Mesenchymal stem cell (in vitro differentiated cells and primary cell): ENCODE measurements at places on chromosomes 7 and 10.

- peak overlapping the region; percentile 52 for H3K4me3 ChIP-seq
- peaks cover 45% of the 10 kb centered on the region for H3K27me3 ChIP-seq
- H3K4me1 ChIP-seq = peaks cover 18% of the 10 kb centered on the region
- peak; percentile 43 for DNase-seq
These were observed 594 bp downstream of the CNNM1 start for GRCh38 chr10:99329554-99330346.

DNA sequence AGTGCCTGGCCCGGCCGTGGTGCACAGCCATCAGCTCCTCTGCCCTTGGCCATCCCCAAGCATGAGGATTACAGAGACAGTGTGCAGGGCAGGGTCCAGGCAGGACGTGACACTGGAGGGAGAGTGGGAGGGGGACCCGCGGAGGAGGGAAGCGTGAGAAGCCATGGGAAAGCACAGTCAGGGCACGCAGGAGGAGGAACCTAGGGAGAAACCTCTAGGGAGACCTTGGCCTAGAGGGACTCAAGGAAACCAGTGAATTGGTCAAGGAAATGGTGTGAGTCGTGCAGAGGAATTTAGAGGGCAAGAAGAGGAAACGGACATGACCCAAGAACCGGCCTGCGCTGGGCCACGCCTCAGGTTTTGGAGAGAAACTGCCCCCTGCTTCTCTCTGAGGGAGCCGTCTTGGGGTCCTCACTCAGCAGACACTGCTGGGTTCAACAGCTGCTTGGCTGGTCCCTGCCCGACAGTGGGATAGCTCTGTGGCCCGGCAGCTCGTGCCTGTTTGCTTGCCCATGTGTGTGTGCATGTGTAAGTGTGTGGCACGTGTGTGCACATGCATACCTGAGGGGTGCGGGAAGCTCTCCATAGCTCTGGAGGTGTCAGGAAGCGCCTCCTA, 3.2 kb downstream of the OPN4 start:
- H3K4me1 ChIP-seq = peaks cover 9% of the 10 kb centered on the region
- peaks cover 25% of the 10 kb centered on the region for H3K27me3 ChIP-seq
- H3K36me3 ChIP-seq = no peaks in the 10 kb centered on the region
- H3K27ac ChIP-seq = no peak overlapping the region

DNA sequence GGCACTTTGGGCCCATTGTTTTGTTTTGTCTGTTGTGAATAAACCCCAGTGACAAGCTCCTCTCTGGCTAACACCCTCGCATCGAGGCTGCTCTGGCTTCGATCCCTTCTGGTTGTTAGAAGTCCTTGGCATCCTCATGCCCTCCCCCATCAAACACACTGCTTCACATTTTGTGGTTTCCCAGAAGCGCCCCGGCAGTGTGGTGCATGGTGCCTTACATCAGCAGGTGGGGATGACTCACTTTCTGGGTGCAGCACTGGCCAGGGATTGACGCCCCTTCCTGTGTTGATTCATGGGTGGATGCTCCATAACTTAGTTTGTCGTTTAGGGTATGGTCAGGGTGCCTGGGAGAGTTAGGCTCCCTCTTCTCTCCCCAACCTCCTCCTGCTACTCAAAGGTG, 51.4 kb downstream of the PLPP4 start:
- no peaks in the 10 kb centered on the region for H3K36me3 ChIP-seq
- peak; percentile 12 for DNase-seq
- H3K27me3 ChIP-seq = no peaks in the 10 kb centered on the region
- no peak overlapping the region for H3K4me3 ChIP-seq
- no peak overlapping the region for H3K27ac ChIP-seq

DNA sequence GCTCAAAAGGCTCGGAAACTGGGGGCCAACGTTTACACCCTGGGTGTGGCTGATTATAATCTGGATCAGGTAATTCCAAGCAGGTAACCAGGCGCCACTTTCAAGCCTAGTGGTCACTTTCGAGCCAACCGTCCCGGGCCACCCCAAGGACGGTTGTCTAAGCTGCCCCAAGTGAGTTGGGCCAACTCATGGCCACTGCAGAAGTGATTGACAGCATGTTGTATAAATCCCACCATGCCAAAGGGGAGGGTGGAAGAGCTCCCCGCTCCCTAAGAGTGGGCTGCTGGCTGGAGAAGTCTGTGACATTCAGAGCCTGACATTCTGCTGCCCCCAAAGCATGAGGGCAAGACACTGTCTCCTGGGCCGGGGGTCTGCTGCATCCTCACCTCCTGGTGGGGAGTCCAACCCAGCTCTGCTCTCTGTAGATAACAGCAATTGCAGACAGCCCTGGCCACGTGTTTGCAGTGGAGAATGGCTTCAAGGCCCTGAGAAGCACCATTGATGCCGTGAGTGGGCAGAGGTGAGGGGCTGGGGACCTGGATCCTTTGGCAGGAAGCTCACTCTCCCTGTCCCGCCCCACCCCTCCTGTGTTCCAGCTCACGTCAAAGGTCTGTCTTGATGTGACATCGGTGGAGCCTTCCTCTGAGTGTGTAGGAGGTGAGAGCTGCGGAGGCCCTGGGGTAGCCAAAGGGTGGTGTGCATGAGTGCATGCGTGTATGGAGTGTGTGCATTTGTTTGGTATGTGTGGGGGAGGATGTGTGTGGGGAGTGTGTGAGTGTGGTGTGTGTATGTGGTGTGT, 10.8 kb downstream of the ANTXRL start:
- no peak overlapping the region for H3K27ac ChIP-seq
- no peak overlapping the region for H3K4me3 ChIP-seq
- no peaks in the 10 kb centered on the region for H3K36me3 ChIP-seq
- H3K27me3 ChIP-seq = peaks cover 18% of the 10 kb centered on the region

GRCh38 chr10:46517541-46517940, 38.9 kb downstream of the GPRIN2 start:
- no peaks in the 10 kb centered on the region for H3K27me3 ChIP-seq
- no peak overlapping the region for H3K27ac ChIP-seq
- H3K4me1 ChIP-seq = peaks cover 4% of the 10 kb centered on the region
- DNase-seq = no peak

GRCh38 chr7:100211342-100211780, 8.4 kb upstream of the PVRIG start:
- H3K4me3 ChIP-seq = no peak overlapping the region
- H3K27ac ChIP-seq = no peak overlapping the region
- no peak for DNase-seq
- peaks cover 51% of the 10 kb centered on the region for H3K27me3 ChIP-seq
- H3K36me3 ChIP-seq = no peaks in the 10 kb centered on the region

GRCh38 chr7:92134271-92135051, at the start of gene CYP51A1:
CYP51A1 (minus strand) TSS chr7:92134477; CDS start chr7:92134364, 113 bp downstream.
- no peaks in the 10 kb centered on the region for H3K27me3 ChIP-seq
- H3K4me3 ChIP-seq = peak within 1 kb of the TSS; percentile 94
- H3K27ac ChIP-seq = peak within 1 kb of the TSS; percentile 97
- DNase-seq = peak; percentile 95
- H3K36me3 ChIP-seq = peaks cover 22% of the 10 kb centered on the region

DNA sequence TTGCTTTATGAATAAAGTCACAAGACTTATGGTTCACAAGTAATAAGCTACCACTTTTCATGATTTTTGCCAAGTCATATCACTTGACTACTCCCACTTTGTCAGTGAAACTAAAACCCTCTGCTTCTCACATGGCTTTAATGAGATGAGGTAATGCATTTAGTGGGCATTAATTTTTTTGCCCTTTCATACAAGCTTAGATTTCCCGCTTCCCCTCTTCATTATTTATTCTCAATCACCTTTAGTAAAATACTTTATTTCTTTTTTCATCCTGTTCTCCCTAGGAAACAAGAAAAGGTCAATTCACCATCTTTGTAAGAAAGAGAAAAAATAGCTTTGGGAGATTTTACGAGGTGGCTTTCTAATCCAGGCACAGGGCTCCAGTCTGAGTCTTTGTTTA, 109.6 kb upstream of the STARD3NL start:
- H3K4me3 ChIP-seq = no peak overlapping the region
- no peaks in the 10 kb centered on the region for H3K4me1 ChIP-seq
- no peaks in the 10 kb centered on the region for H3K36me3 ChIP-seq
- H3K27ac ChIP-seq = no peak overlapping the region

GRCh38 chr10:80555415-80555814, 17.7 kb downstream of the SH2D4B start:
- H3K27me3 ChIP-seq = peaks cover 18% of the 10 kb centered on the region
- peaks cover 4% of the 10 kb centered on the region for H3K4me1 ChIP-seq
- H3K27ac ChIP-seq = no peak overlapping the region
- no peak overlapping the region for H3K4me3 ChIP-seq
- no peaks in the 10 kb centered on the region for H3K36me3 ChIP-seq

GRCh38 chr10:36089790-36090440, 447.8 kb upstream of the FZD8 start:
- H3K27me3 ChIP-seq = no peaks in the 10 kb centered on the region
- no peak overlapping the region for H3K27ac ChIP-seq
- H3K4me3 ChIP-seq = no peak overlapping the region
- no peak for DNase-seq
- no peaks in the 10 kb centered on the region for H3K36me3 ChIP-seq

GRCh38 chr7:32574626-32575025, 79.3 kb downstream of the AVL9 start:
- H3K27ac ChIP-seq = no peak overlapping the region
- no peaks in the 10 kb centered on the region for H3K27me3 ChIP-seq
- no peak overlapping the region for H3K4me3 ChIP-seq
- H3K4me1 ChIP-seq = peaks cover 1% of the 10 kb centered on the region
- no peak for DNase-seq
- peaks cover 75% of the 10 kb centered on the region for H3K36me3 ChIP-seq

DNA sequence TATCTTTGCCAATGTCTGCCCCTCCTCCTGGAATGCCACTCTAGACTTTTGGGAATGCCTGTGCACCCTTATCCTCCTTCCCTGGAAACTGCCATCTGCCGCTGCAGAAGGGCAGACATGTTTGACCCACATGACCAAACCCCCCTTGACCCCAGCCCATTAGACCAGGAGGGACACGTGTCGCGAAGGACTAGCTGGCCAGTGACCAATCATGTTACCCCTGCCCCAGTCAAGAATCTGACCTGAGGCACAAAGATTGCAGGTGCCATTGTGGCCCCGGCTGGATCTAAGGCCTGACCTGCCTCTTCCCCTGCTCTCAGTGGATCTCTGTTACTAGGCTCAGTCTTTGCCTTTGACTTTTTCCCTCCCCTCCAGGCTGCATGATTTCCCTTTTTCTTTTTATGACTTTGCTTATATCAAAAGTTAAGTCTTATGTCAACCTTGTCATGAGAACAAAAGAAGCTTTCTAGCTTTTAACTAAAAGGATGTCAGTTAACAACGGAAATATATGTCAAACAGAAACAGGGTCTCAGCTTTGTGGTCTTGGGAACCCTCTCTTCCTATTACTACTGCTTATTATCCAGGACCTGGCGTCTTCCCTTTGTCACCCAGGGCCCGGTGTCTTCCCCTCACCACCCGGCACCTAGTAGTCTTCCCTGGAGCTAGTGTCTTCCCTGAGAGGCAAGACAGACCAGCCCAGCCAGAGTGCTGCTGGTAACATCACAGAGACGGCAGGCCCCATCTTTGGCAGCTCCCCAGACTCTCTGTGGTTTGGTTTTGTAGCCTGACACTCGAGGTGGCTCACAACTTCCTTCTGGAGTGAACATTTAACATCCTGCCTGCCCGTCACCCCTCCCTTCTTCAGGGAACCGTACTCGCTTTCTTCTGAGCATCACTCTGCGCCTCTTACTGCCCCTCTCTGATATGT, 24.4 kb upstream of the PPIF start:
- H3K36me3 ChIP-seq = no peaks in the 10 kb centered on the region
- peaks cover 23% of the 10 kb centered on the region for H3K4me1 ChIP-seq
